ENCODE measurements at places on chromosomes 16 and 17.
A peak's percentile ranks its signal among the peaks of the same experiment; 100 is the strongest.

GRCh38 chr16:9820476-9821246 is 361.6 kb downstream of the GRIN2A start:
- peak; percentile 22 for DNase-seq

GRCh38 chr16:14069818-14070217 is 1.3 kb upstream of the MRTFB start:
- no peak for DNase-seq

DNA sequence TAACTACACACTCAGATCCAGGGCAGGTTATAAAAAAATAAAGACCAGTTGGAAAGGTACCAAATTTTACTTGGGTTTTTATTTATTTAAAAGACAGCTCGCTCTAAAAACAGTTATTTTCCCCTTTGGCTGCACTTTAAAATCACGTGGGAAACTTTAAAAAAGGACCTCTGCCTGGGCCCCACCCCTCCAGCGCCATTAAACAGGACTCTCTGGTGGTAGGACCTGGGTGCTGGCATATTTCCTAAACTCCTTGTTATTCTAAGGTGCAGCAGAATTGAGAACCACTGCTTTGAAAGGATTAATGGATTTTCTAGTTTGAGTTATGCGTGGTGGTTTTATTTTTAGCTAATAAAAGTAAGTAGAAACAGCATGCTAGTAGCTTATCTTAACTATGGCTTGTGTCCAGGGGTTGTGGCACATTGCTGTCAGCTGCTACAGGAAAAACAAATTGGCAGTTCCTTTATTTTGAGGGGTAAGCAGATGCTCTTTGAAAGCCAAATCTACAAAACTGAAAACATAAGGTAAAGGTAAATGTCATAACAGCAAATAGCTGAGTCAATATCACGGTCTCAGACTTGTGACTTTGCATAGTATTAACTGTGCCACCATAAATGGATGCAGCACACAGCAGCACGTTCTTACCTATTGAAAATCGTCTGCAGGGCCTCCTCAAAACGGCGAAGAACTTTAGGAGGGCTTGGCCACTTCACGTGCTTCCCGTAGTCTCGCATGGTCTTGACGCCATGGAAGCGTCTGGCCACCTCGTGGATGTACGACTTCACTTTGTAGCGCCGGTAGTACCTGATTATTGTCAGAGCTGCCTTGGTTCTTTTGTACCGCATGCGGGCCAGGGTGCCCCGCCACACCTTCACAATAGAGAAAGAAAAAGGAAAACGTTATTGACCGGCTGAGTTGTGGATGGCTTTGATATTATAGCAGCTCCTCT is 172.0 kb downstream of the CDK5R1 start:
- DNase-seq = no peak

DNA sequence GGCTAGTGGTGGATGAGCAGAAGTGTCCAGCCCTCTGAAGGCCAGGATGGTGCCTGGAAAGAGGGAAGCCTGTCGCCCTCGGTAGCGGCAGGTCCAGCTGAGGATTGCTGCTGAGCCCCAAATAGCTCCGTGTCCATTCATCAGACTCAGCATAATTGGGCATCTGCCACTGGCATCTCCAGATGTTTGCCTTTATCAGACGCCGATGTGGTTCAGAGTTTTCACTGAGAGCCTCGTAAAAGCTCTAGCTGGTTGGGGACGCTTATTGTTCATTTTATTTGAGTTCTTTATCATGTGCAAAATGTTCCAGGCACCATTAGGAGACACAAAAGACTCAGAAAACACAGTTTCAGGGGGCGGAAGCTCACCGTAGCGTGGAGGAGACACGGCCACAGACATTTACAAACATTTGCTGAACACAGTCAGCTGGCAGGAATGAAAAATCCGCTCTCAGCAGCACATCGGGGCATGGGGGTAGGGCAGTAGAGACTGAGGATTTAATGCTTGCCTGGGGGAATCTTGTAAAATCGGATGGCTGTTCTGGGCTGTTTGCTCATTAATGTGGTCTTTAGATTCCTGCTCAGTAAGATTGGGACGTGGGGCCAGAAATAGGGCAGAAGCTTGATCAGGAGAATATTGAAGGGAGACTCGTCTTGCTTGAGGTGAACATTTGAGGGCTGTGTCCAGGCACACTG is 41.7 kb downstream of the SMPD3 start:
- DNase-seq = no peak

GRCh38 chr16:22424161-22424937 is 49.9 kb upstream of the CDR2 start:
- DNase-seq = peak; percentile 64

DNA sequence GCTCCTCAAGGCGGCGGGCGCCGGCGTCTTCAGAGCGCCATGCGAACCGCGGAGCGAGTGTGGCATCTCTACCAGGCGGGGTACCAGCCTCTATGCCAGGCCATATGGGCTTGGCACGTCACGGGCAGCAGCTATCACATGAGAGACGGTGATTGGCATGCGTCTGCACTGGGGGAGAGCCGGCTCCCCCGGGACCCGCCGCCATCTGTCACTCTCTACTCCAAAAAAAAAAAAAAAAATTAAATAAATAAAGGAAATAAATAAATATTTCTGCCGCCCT is at the start of gene NEUROD2:
NEUROD2 (minus strand) TSS at position 70 of the 280 bp plus-strand sequence. CDS start 1,321 bp downstream, outside the sequence.
- DNase-seq = no peak

DNA sequence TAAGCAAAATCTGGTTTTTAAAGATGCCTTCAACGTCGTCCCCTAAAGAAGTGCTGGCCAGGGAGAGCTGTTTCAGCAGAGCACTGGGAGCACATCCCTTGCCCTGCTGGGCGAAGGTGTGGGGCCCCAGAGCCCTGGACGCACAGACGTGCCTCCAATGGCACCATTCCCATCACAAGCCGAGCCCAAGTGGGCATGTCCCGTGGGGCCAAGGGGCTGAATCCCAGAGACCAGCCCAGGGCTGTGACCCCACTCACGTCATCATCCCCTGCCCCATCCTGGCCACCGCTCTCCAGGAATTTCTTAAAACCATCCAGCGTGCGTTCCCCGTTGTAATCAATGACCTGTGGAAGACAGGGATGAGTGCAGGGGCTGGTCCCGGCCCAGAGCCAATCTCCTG is 10.0 kb upstream of the PPP1R27 start:
- no peak for DNase-seq

GRCh38 chr16:57824888-57825287 is 22.6 kb upstream of the KIFC3 start:
- no peak for DNase-seq

- peak; percentile 60 for DNase-seq
Measured at GRCh38 chr16:75266738-75267630, 15.6 kb upstream of the BCAR1 start.

- no peak for DNase-seq
Measured at GRCh38 chr17:62827746-62828485, 19.8 kb upstream of the MARCHF10 start.

GRCh38 chr17:61411261-61412142 is 11.9 kb downstream of the TBX2 start:
- peak; percentile 81 for DNase-seq
